ENCODE measurements at places on chromosomes 3 and 15.

- DNase-seq: no peak
These were observed 699 bp upstream of the MESP1 start for GRCh38 chr15:89751748-89752147.

- no peak for DNase-seq
These were observed 140.7 kb downstream of the MECOM start for GRCh38 chr3:169522595-169523529.

DNA sequence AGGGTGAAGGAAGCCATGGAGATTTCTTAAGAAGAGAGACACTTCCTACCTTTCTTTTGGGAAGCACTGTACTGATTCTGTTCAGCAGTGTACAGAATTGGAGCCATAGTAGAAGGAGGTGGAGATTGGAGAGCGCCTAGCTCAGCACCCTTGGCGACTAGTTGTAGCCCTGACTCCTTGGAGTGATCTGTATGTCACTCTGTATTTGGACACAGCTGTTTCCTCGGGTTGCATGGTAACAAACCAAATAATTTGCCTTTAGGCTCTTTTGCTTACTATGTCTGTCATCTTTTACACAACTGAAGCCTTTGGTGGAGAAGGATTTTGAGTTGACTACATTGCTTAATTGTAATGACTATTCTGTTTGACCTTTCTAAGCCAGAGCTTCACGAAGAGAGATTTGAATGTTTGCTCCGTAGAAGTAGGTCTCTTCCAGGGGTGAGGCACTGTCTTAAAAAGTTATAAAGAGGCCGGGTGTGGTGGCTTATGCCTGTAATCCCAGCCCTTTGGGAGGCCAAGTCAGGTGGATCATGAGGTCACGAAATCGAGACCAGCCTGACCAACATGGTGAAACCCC lies 77.1 kb downstream of the AKAP13 start:
- DNase-seq: no peak

DNA sequence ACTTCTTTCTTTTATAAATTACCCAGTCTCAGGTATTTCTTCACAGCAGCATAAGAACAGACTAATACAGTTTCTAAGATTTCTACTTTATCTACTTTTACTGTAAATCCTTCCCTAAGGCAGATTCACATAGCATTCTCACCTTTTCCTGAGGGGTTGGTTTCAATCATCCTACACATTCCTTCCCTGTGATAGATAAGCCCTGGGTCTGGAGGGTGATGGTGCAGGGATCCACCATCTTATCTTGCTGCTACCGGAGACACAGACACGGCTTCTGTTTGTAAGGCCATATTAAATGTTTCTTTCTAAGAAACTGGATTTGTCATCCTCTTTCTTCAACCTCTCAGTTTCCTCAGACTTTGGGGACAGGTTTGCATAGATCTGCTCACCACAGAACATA lies 6.1 kb downstream of the IQCF5 start:
- no peak for DNase-seq

DNA sequence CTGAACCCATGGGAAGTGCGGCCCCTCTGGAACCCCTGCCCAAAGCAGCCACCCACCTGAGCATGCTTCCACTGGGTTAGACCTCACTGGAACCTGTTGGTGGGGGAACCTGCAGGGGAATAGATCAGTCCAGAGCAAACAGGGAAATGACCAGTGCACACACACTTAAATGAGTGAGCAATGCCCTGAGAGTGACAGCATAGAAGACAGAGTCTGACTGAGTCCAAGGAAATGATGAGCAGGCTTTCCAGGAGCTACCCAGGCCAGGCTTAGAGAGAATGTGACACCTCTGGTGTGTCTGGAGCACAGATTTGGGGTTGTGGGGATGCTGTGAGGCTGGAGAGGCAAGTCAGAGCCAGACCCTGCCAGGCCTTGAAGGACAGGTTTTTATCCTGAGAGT lies 28.5 kb downstream of the PLA1A start:
- no peak for DNase-seq

DNA sequence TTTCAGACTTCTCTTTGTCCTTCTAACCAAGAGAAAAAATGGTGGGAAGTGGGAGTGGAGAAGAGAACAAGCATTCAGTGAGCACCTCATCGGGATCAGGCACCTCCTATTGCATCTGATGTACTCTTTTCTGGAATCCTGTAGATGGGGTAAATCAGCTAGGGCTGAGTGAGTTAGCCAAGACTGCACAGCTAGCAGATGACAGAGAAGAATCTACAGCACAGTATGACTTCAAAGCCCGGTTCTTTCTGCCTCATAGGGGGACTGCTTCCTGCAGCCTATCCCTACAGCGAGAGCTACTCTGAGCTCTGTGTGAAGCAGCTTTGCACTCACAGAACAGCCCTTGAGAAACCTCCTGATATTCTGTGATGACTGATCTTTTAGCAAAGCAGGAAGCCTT lies 275.2 kb upstream of the MEIS2 start:
- DNase-seq: no peak

- DNase-seq: no peak
These were observed 21.0 kb downstream of the LRRC31 start for GRCh38 chr3:169848741-169849140.
